Suprapubic skin (tissue), 4 donors: ENCODE measurements at places on chromosomes 1 and 21. TPM values are rescaled to one million over a fixed set of nuclear protein-coding genes. Genes with fewer than 3 reads are reported as not detected.
A peak's percentile ranks its signal among the peaks of the same experiment; 100 is the strongest.

DNA sequence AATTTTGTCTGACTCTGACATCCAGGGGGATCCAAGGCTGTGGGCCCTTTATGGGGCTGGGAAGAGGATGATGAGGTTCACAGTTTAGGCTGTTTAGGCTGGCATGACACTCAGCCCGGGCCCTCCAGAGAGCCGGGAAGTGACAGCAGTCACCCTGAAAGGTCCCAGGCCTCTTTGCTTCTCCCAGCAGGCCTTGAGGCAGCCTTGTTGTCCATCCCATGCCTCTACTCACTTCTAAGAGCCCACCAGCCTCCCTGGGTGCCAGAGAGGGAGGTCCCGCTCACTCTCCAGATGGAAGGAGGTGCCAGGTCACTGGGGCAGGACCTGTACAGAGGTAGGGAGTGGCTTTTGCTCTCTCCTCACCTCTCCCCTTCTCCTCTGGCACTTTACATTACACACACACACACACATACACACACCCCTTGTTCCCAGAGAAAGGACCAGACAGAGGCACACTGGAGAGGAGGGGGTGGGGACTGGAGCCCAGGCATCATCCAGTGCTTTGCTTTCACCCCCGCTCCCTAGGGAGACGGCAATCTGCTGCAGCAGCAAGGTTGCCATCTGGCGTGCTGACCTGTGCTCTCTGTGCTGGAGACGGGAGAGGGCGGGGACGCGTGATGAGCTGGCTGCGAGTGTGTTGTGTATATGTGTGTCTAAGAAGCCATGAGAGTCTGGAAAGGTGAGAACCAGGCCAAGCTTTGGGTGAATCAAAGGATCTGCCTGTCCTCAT lies 4.6 kb downstream of the KLHDC8A start:
- no peak for DNase-seq
- peaks cover 24% of the 10 kb centered on the region for H3K27me3 ChIP-seq
- no peaks in the 10 kb centered on the region for H3K36me3 ChIP-seq
- H3K4me3 ChIP-seq, result no peak overlapping the region
- H3K27ac ChIP-seq, result no peak overlapping the region

The TDRD10 gene
- 2.3 TPM for total RNA-seq

The CRP gene
- total RNA-seq, result 13.2 TPM

DNA sequence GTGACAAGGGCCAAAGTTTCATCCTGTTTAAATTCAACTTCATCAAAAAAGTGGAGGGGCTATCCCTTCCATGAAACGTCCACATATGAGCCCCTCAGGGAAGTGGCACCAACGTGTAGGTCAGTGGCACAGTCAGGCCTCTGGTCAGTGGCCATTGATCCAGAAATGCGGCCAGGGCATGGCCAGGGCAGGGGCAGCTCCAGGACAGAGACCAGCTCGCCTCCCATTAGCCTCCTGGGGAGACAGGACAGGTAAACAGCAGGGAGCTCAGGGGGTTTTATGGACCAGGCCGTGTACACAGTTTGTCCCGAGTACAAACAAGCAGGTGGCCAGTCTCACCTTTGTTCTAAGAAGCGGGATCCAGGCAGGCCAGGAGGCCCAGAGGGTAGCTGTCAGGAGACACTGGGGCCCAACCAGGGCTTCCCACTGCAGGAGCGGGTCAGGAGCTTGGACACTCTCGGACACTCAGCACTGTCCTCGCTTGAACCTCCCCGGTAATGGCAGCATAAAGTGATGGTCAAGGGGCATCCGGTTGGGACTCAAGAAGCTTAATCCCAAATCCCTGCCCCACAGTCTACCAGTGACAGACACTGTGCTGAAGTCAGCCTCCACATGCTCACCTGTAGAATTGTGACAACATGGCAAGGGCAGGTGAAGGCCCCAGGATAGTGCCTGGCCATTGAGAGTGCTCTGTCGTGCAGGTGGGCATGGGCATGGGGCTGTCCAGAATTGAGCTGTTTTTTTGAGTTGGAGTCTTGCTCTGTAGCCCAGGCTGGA lies 144.1 kb upstream of the ERRFI1 start:
- no peaks in the 10 kb centered on the region for H3K27me3 ChIP-seq
- H3K27ac ChIP-seq, result peak overlapping the region; percentile 58
- H3K4me1 ChIP-seq, result peaks cover 43% of the 10 kb centered on the region
- DNase-seq, result no peak
- H3K36me3 ChIP-seq, result no peaks in the 10 kb centered on the region

- H3K36me3 ChIP-seq, result peaks cover 69% of the 10 kb centered on the region
- H3K4me1 ChIP-seq, result no peaks in the 10 kb centered on the region
- H3K4me3 ChIP-seq, result no peak overlapping the region
- H3K27ac ChIP-seq, result no peak overlapping the region
- DNase-seq, result no peak
Measured at GRCh38 chr1:155777582-155777981, 79.4 kb downstream of the GON4L start.

GRCh38 chr1:208631506-208631905 lies 387.3 kb upstream of the PLXNA2 start:
- H3K4me3 ChIP-seq, result no peak overlapping the region
- DNase-seq, result no peak
- H3K36me3 ChIP-seq, result no peaks in the 10 kb centered on the region
- no peaks in the 10 kb centered on the region for H3K4me1 ChIP-seq
- no peak overlapping the region for H3K27ac ChIP-seq

The CNN3 gene
- total RNA-seq, result 52.3 TPM

- no peaks in the 10 kb centered on the region for H3K36me3 ChIP-seq
- H3K27ac ChIP-seq, result no peak overlapping the region
- peak; percentile 51 for DNase-seq
- H3K4me1 ChIP-seq, result peaks cover 4% of the 10 kb centered on the region
Measured at GRCh38 chr1:10612436-10613160, 137.8 kb downstream of the PEX14 start.

GRCh38 chr1:4596486-4596885 lies 57.9 kb upstream of the AJAP1 start:
- no peaks in the 10 kb centered on the region for H3K4me1 ChIP-seq
- no peaks in the 10 kb centered on the region for H3K36me3 ChIP-seq
- DNase-seq, result no peak
- H3K27me3 ChIP-seq, result peaks cover 46% of the 10 kb centered on the region

DNA sequence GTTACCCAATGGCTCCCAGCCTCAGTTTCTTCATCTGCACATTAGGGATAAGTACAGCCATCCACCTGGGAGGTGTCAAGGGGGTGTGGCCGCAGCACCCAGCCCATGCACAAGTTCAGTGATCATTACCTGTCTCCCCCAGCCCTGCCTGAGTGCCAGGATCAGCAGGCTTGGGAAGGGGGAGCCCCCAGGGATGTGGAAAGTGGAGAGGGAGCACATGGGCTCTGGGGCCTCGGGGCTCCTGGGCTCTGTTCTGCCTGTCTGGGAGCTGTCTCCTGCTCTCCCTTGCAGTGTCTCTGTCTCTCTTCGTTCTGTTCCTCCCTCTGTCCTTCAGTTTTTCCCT lies 10.8 kb upstream of the PADI1 start:
- DNase-seq, result peak; percentile 49
- H3K27me3 ChIP-seq, result peaks cover 12% of the 10 kb centered on the region
- no peaks in the 10 kb centered on the region for H3K36me3 ChIP-seq
- H3K4me3 ChIP-seq, result no peak overlapping the region

DNA sequence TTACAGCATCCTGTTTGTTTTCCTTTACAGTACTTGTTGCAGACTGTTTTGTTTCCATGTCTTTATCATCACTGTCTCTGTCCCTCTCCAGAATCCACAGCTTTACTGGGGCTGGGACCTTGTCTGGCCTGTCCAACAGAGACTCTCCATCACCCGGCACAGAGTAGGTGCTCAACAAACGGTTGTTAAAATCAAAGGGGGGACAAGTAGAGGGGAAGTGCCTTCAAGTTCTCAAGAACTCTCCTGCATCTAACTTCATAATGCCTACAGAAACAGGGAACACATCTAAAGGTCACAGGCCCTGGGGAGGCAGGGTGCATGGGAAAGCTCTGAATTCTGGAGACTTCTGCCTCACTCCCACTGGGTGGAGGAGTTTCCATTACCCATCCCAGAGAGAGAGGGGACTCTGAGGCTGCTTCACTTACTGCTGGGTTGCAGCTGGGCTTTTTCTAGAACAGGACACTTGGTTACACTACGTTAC lies 2.3 kb upstream of the ECE1 start:
- peak overlapping the region; percentile 50 for H3K27ac ChIP-seq
- H3K4me3 ChIP-seq, result no peak overlapping the region
- H3K36me3 ChIP-seq, result no peaks in the 10 kb centered on the region
- H3K4me1 ChIP-seq, result peaks cover 67% of the 10 kb centered on the region
- DNase-seq, result no peak

DNA sequence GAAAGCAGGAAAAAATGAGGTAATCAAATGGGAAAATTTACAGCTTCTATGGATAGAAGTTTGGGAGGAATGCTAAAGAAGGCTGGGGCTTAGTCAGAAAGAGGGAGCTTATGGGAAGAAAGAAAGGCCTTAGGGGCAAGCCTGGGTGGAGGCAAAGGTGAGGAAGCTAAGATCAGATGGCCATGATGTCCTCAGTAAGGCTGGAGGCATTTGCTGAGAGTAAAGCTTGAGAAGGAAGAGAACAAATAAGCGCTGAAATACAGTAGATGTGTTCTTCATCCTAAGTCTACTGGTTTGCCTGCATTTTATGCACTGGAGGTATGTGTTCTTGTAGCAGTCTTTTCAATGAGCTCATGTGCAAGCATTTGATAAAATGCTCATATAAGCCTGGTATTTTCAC lies 355.4 kb downstream of the BRINP2 start:
- H3K27me3 ChIP-seq, result no peaks in the 10 kb centered on the region
- no peak overlapping the region for H3K27ac ChIP-seq
- DNase-seq, result no peak
- no peaks in the 10 kb centered on the region for H3K36me3 ChIP-seq

- no peaks in the 10 kb centered on the region for H3K27me3 ChIP-seq
- no peak overlapping the region for H3K27ac ChIP-seq
- DNase-seq, result no peak
- H3K4me1 ChIP-seq, result peaks cover 32% of the 10 kb centered on the region
- H3K36me3 ChIP-seq, result peaks cover 67% of the 10 kb centered on the region
Measured at GRCh38 chr1:204453141-204453772, 41.3 kb downstream of the PIK3C2B start.

GRCh38 chr1:230345139-230345885 lies 80.8 kb downstream of the PGBD5 start:
- H3K36me3 ChIP-seq, result no peaks in the 10 kb centered on the region
- peak overlapping the region; percentile 10 for H3K27ac ChIP-seq
- H3K27me3 ChIP-seq, result no peaks in the 10 kb centered on the region
- no peak for DNase-seq

DNA sequence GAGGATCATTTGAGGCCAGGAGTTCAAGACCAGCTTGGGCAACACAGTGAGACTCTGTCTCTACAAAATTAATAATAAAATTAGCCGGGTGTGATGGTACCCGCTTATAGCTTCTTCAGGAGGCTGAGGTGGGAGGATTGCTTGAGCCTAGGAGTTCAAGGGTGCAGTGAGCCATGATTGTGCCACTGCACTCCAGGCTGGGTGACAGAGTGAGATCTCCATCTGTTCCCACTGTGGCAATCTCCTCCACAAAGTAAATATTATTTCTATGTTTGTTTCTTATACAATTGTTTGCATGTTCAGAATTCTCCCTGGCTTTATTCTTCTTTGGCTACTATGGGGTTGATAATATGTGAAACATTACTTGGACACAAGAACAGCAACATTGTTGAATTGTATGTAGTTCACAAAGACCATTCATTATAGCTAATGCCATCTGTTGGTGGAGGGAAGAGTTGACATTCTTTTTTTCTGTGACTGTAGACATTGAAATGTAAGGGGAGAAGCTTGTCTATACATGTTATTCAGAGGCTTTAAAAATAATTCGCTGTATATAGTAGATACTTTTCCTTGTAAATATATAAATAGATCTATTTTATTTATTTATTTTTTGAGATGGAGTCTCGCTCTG lies 47.8 kb upstream of the SRSF10 start:
- no peaks in the 10 kb centered on the region for H3K36me3 ChIP-seq
- DNase-seq, result no peak
- no peaks in the 10 kb centered on the region for H3K4me1 ChIP-seq
- no peak overlapping the region for H3K27ac ChIP-seq
- H3K4me3 ChIP-seq, result no peak overlapping the region

DNA sequence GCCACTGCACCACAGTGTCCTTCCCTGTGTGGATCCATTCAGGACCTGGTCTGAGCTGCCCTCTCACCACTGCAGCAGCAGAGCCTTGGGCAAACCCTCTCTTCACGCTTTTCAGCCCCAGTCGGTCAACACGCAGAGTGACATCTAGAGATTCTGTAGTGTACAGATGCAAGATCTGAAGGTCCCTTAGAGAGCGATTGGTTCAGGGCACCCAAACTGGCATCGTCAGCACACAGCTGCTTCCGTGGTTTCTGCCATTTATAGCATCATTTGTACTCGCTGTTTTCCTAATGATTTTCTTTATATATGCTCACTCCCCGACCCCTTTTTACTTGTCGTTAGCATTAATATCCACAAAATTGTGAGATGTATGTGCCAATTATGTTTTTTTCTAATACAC lies 1.5 kb upstream of the ASCL5 start:
- no peaks in the 10 kb centered on the region for H3K36me3 ChIP-seq
- H3K4me1 ChIP-seq, result no peaks in the 10 kb centered on the region
- no peak overlapping the region for H3K4me3 ChIP-seq
- H3K27ac ChIP-seq, result no peak overlapping the region

DNA sequence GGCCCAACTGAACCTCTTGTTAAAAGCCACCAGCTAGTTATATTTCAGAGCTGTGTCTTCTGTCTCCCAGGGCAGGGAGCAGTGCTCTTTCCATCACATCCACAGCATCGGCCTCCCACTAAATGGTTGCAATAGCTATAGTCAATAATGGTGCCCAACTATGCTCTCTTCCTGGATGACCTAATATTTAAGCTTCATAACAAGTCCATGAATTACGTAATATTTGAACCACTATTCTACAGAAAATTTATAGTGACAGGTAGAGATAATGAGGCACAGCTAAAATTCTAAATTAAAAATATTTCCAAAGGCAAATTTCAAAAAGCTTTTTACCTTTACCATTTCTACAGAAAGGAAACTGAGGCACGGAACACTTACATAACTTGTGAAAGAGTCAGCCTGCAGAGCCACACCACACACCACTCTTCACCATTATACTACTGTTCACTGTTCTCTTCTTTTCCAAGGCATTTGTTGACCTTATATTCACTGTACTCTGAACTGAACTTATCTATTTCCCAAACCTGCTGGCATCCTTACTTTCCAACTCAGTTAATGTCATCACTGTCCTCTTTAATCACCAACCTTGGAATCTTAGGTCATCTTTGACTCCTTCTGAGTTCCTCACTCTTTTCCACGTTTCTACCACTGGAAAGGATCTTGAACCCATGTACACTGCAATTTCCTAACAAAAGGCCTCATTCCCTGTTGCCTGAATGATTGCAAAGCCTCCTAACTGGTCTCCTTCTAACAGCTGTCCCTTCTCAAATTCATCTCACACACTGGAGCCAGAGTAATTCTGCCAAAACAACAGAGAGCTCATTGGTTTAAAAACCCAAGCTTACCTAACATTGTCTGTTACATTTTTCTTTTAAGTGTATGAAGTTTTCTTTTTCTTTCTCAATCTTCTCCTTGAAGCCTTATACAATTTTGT lies 85.5 kb downstream of the DDAH1 start:
- H3K4me3 ChIP-seq, result no peak overlapping the region
- no peaks in the 10 kb centered on the region for H3K36me3 ChIP-seq
- peaks cover 4% of the 10 kb centered on the region for H3K4me1 ChIP-seq
- H3K27me3 ChIP-seq, result no peaks in the 10 kb centered on the region

The C1orf185 gene
- not detected for total RNA-seq

- H3K27ac ChIP-seq, result peak overlapping the region; percentile 32
- H3K36me3 ChIP-seq, result no peaks in the 10 kb centered on the region
- H3K27me3 ChIP-seq, result no peaks in the 10 kb centered on the region
- H3K4me1 ChIP-seq, result no peaks in the 10 kb centered on the region
Measured at GRCh38 chr21:27269644-27270043, 302.8 kb upstream of the ADAMTS5 start.
